Pons (tissue), 1 donor: ENCODE measurements at places on chromosomes 16 and 17.

- DNase-seq, result no peak
These were observed 481.4 kb upstream of the EEF2KMT start for GRCh38 chr16:5578980-5579379.

GRCh38 chr17:79707931-79708891 lies 22.5 kb upstream of the ENPP7 start:
- peak; percentile 15 for DNase-seq

DNA sequence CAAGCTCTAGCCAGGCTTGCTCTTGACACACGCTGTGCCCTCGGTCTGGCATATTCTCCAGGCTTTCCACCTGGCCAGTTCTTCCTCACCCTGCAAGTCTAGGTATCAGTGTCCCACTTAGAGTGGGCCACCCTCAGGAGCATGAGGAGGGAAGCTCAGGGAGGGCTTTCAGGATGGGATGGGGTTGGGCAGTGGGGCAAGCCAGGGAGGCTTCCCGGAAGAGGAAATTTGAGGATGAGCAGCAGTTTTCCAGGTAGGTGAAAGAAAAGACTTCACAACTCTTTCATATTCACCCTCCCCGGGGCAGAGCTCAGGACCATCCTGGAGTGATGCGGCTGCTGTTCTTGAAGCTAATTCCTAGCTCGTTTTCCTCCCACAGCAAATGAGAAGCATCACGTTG lies 14.5 kb upstream of the LDHD start:
- DNase-seq, result no peak

- peak; percentile 15 for DNase-seq
These were observed 17.7 kb downstream of the ATP6V0A1 start for GRCh38 chr17:42476411-42476810.

- no peak for DNase-seq
These were observed 180.4 kb upstream of the IRX5 start for GRCh38 chr16:54750249-54750648.
